ENCODE measurements at places on chromosomes 7 and 10.

DNA sequence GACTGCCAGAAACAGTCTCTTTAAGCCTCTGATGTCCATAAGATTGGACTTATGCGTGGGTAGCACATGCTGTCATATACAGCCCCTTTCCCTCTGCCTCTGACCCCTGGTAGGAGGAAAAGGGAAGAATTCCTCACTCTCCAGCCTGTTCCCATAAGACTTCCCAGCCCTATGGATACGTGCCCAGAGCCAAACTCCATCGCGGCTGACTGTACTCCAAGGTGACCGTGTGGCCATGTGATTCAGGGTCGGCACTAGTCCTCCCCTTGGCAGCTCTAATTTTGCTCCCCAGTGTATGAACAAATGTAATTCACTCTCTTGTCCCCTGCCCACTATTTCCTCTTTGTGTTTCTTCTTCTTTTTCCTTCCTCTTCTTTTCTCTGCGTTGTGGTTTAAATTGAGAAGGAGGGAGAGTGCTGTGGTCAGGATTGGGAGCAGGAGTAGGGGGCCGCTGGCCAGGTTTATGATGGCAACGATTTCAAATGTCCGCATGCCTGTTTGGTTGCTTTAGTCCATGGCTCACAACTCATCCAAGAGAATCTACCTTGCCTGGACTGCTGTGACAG is 43.8 kb downstream of the PRLHR start:
- no peak for DNase-seq

GRCh38 chr10:69515699-69516259 is 57.4 kb downstream of the NEUROG3 start:
- DNase-seq, result peak; percentile 65

GRCh38 chr7:150524018-150524417 is 9.3 kb downstream of the GIMAP7 start:
- DNase-seq, result no peak

DNA sequence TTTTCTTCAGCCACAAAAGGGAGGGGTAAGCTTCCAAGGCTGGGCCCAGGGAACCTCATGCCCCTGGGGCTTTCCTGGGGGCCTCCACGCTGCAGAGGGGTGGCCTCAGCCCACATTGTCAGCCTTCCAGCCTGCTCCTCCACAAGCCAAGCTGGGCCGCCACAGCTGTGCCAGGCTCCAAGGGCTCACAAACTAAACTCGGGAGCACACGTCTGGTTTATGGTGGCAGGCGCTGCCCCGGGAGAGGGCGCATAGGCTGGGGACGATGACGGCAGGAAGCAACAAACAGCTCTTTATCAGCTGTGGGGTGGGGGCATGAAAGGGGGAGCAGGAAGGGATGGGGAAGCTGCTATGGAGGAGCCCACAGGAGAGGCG is 6.3 kb upstream of the CDH23 start:
- no peak for DNase-seq

DNA sequence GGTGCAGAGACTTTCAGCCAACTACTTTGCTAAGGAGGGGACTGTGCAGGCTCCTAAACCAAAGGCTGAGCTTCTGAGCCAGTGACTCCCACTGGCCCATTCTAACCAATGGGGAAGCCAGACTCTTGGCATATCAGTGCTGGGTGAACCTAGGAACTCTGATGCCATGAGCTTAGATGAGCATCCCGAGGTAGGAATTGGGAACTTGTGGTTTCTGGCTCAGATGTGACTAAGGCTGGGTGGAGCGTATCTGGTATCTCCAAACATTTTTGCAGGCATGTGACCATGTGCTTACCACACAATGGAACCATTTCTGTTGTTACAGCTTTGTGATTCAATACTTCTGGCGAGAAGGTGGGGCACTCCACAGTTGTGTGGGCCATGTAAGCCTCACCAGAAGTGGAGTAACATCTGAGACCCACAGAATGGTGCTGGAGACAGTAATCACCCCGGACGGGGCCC is 2.5 kb upstream of the AVPI1 start:
- DNase-seq, result no peak

DNA sequence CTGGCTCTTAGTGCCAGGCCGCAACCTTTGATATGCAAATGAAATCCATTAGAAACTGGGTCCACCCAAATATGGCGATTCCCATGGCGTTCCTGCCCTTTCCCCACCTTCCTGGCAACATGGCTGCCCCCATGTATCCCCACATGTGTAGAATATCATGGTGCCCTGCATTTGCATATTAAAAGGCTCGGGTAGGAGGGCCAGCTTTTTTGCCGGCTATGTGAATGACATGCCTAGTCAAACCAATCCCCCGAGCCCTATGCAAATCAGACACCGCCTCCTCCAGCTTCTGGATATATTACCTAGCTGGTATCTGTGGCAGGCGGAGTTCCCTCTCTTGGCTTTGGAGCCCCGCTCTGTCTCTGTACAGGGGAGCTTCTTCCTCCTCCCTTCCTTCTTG is 18.3 kb downstream of the MMS19 start:
- no peak for DNase-seq

DNA sequence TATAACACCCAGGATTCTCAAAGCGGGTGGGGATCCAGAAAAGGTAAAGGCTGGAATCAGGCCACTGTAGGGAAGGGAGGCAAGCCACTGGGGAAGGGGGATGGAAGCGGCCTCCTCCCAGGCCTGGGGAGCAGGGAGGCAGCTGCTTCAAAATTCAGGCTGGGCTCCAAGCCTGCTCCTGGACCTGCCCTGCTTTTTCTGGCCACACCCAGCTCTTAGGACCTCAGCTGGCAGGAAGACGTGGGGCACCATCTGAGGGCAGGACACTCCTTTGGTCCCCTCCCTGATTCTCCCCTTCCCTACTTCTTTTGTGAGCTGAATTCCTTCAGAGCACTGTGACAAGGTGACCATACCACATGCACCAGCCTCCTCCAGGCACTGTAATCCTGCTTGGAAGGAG is 4.6 kb upstream of the LBX1 start:
- no peak for DNase-seq

DNA sequence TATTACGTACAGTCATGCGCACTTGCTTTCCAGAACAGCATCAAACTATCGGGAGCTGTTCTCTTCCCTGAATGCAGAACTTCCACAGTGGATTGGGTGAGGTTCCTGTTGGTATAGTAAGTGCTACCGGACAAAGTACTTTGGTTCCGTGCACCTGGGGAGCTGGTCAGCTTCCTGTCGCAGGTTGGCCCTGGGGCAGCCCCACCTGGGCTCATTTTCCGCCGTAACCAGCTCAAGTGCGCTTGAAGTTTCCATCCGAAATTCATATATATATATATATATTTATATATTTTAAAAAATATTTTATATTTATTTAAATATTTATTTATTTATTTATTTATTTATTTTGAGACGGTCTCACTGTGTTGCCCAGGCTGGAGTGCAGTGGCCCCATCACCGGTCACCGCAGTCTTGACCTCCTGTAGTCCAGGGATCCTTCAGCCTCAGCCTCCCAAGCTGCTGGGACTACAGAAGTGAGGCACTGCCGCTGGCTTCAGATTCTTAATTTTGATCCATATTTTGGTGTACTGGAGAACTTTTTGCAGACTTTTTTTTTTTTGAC is 6.5 kb downstream of the SCART1 start:
- no peak for DNase-seq

DNA sequence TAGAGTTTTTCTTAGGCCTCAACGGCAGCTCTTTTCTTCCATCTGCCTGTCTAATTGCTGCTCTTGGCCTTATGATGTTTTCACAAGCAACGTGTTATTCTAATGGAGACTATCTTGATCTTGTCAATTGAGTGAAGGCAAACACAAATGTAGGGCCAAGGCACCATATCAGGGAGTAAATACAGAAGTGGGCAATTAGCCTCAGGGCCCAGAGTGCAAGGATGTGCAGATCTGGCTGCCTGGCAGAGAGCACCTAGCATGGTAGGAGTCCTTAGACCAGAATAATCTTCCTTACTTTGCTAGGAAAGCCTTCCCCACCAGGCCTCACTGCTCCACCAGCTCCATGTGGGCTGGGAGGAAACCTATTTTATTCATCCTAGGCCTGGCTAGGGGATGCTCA is 590.9 kb downstream of the LRMDA start:
- no peak for DNase-seq

DNA sequence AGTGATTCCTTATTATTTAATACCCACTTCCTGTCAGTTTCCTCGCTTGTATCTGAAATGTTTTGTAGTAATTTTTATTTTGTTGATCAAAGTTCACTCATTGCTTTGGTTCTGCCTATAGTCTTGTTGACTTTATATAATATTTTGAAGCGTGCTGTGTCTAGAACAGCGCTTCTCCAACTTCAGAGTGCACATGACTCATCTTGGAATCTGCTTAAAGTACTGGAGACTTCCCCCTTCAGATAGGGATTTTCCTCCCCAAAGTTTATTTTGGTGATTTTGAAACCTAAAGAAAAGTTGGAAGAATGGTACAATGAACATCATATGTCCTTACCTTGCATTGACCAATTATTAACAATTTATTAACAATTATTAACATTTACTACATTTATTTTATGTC is 5.8 kb downstream of the COMTD1 start:
- DNase-seq, result no peak

GRCh38 chr10:19426034-19426433 is 377.4 kb downstream of the MALRD1 start:
- no peak for DNase-seq

DNA sequence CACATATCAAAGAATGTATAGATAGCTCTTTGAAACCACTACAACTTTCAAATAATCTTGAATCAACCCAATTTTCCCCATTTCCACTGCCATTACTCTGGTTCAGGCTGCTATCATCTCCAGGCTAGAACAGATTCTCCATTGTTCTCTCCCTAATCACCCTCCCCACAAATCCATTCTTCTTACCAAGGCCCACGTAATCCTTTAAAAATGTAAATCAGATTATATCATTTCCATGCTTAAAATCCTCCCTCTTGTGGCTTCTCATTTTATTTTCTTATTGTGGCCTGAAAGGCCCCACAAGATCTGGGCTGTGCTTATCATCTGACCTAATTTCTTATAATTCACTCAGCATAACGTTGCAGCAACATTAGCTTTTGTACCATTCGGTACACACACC is 3.0 kb upstream of the PON1 start:
- no peak for DNase-seq

GRCh38 chr7:104267701-104268368 is 60.0 kb upstream of the ORC5 start:
- DNase-seq, result no peak

GRCh38 chr10:50326757-50327701 is 75.7 kb upstream of the ASAH2 start:
- DNase-seq, result no peak

DNA sequence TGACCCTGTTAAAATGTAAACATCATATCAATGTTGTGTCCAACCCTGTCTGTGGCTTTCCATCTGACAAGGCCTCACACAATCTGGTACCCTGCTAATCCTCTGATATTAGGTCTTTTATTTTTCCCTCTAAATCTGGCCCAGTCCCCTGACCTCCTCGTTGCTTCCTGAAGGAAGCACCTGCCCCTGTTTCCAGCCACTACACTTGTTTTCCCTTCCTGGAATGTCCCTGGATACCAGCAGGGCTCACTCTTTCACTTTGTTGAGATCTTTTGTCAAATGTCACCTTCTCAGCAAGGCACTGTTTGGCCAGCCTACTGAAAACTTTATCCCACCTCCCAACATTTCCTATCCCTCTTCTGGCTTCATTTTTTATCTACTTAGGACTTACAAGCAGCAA is 2.1 kb downstream of the SAMD9L start:
- no peak for DNase-seq

GRCh38 chr10:123995082-123995460 is 98.3 kb downstream of the CHST15 start:
- DNase-seq, result no peak

DNA sequence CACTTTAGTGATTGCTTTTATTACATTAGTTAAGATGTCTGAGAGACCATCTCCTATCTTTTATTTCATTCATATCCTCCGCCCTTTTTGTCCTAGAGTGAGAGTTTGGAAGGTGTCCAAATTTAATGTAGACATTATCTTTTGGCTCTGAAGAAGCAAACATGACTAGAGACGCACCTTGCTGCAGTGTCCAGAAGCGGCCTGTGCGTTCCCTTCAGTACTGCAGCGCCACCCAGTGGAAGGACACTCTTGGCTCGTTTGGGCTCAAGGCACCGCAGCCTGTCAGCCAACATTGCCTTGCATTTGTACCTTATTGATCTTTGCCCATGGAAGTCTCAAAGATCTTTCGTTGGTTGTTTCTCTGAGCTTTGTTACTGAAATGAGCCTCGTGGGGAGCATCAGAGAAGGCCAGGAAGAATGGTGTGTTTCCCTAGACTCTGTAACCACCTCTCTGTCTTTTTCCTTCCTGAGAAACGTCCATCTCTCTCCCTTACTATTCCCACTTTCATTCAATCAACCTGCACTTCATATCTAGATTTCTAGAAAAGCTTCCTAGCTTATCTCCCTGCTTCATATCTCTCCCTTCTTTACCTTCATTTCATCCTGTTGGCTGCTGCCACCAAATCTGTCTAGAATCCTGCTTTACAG is 10.4 kb upstream of the CLCN1 start:
- DNase-seq, result peak; percentile 61

GRCh38 chr7:121302214-121302745 is 26.5 kb upstream of the WNT16 start:
- DNase-seq, result no peak

- no peak for DNase-seq
These were observed 19.8 kb downstream of the MMRN2 start for GRCh38 chr10:86937502-86938154.

GRCh38 chr7:87047-87446 is 105.3 kb upstream of the FAM20C start:
- no peak for DNase-seq

GRCh38 chr7:30027065-30027456 is 559 bp upstream of the FKBP14 start:
- no peak for DNase-seq

- no peak for DNase-seq
These were observed 170.8 kb downstream of the DNAJC1 start for GRCh38 chr10:21832821-21833130.

DNA sequence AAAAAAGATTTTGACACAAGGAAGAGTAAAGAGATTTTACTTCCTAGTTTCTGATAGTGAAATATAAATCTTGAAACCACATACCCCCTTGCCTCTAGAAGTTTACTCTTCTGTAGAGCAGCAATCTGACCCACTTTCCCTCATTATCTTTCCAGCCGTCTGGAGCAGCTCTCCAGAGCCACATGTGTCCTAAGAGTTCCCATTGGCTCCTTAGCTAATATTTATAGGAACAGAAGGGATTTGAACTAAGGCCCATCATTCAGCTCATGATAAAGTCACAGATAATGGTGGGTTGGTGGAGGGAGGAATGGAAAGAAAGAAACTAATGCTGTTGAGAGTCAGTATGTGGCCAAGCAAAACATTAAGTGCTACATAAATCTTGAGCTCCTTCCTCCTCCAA is 121.8 kb downstream of the INHBA start:
- no peak for DNase-seq

GRCh38 chr7:42247301-42247700 is 10.3 kb upstream of the GLI3 start:
- DNase-seq, result no peak
